Tongue (tissue), 3 donors: ENCODE measurements at places on chromosomes 16 and 17. TPM values are rescaled to one million over a fixed set of nuclear protein-coding genes. Genes with fewer than 3 reads are reported as not detected.

Gene CES5A
- total RNA-seq = not detected

Gene HOXB5
- total RNA-seq = not detected

Gene MAPT
- total RNA-seq = 14.1 TPM

Gene TMC8
- 3.2 TPM for total RNA-seq
